ENCODE measurements at places on chromosomes 1 and 21.

GRCh38 chr1:94094469-94095111 is 26.4 kb downstream of the ABCA4 start:
- peaks cover 8% of the 10 kb centered on the region for H3K4me1 ChIP-seq
- H3K27ac ChIP-seq = no peak overlapping the region
- H3K36me3 ChIP-seq = no peaks in the 10 kb centered on the region
- no peak overlapping the region for H3K4me3 ChIP-seq

- DNase-seq = no peak
- no peaks in the 10 kb centered on the region for H3K36me3 ChIP-seq
- H3K4me1 ChIP-seq = no peaks in the 10 kb centered on the region
- H3K27ac ChIP-seq = no peak overlapping the region
- peak overlapping the region; percentile 74 for H3K4me3 ChIP-seq
- no peaks in the 10 kb centered on the region for H3K27me3 ChIP-seq
Measured at GRCh38 chr21:32726839-32727686, 750 bp downstream of the SYNJ1 start.

- H3K27ac ChIP-seq = no peak overlapping the region
- peaks cover 14% of the 10 kb centered on the region for H3K27me3 ChIP-seq
- no peak for DNase-seq
Measured at GRCh38 chr1:160068225-160068624, 1.7 kb downstream of the KCNJ10 start.

GRCh38 chr1:110816945-110817344 is 56.0 kb upstream of the CD53 start:
- H3K4me1 ChIP-seq = no peaks in the 10 kb centered on the region
- H3K27ac ChIP-seq = no peak overlapping the region
- H3K36me3 ChIP-seq = no peaks in the 10 kb centered on the region
- DNase-seq = no peak
- H3K27me3 ChIP-seq = no peaks in the 10 kb centered on the region
- no peak overlapping the region for H3K4me3 ChIP-seq

DNA sequence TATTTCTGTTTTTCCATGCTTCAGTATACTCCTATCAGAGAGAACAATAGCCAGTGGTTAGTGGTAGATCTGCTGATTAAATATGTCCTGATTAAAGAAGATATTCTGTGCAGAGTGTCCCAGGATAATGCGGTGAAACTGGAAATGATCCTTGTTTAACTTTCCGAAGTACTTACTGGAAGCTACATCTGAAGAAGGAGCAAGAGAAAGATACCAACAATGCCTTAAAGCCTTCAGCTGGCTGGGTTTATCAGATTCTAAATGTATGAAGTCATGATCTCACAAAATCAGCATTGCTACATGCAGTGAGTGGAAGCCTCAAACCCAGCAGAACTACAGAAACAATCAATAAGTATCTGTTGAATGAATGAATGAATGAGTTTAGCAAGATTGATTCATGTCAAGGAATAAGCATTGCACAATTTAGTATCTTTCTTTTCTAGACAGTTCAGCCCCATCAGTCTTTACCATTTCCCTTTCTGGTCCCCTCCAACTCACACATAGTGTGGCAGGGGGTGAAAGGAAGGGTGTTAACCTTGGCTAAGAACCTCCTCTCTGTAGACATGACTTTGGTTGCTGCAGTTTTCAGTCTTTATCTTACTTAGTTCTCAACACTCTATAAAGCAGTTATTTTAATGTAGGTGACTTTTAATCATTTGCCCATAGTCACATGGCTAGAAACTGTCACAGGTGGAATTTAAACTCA is 24.7 kb upstream of the DNASE2B start:
- H3K4me3 ChIP-seq = no peak overlapping the region
- H3K4me1 ChIP-seq = no peaks in the 10 kb centered on the region
- DNase-seq = no peak
- no peaks in the 10 kb centered on the region for H3K27me3 ChIP-seq
- H3K36me3 ChIP-seq = no peaks in the 10 kb centered on the region
- no peak overlapping the region for H3K27ac ChIP-seq

DNA sequence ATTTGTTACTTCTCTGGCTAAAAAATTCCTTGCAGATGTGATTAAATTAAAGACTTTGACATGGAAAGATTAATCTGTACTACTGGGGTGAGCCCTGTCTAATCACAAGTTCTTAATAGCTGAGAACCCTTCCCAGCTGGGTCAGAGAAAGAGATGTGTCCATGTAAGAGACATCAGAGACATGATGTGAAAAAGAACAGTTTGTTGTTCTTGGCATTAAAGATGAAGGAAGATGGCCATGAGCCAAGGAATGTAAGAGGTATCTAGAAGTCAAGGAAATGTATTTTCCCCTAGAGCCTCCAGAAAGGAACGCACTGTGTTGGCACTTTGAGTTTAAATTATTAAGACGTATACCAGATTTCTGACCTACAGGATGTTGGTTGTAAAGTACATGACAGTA is 1271.5 kb upstream of the PRMT6 start:
- no peaks in the 10 kb centered on the region for H3K27me3 ChIP-seq
- H3K4me3 ChIP-seq = no peak overlapping the region
- no peak overlapping the region for H3K27ac ChIP-seq
- no peak for DNase-seq

- no peak overlapping the region for H3K4me3 ChIP-seq
- H3K27ac ChIP-seq = no peak overlapping the region
- no peaks in the 10 kb centered on the region for H3K36me3 ChIP-seq
- H3K4me1 ChIP-seq = no peaks in the 10 kb centered on the region
- DNase-seq = no peak
Measured at GRCh38 chr1:118564961-118565703, 380.1 kb upstream of the SPAG17 start.

DNA sequence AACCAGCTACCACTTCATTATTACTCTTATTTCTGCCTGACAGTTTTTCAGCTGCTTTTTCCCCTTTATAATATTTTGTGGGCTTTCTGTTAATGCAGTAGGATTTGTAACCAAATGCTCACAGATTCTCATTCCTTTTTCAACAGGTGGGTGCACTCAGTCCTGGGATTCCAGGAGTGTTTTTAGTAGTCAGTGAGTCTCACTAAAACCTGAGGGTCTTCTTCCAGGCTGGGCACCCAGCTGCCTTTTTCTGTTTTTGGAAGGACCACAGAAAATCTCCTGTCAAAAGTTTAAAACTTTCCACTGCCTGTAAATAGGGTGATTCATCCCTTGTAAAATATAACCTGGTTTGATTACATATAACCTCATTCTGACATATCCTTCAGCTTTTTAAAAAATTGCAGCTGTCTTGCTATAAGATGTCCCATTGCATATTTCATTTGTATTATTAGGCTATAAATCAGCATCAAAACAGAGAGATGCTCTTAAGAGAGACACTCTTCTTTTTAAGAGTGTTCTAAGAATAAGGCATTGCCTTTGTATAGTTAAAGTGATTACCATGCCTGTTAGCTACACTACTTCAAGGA is 16.8 kb upstream of the CEP350 start:
- H3K36me3 ChIP-seq = no peaks in the 10 kb centered on the region
- no peak overlapping the region for H3K27ac ChIP-seq
- H3K4me3 ChIP-seq = no peak overlapping the region
- H3K27me3 ChIP-seq = no peaks in the 10 kb centered on the region
- no peak for DNase-seq

DNA sequence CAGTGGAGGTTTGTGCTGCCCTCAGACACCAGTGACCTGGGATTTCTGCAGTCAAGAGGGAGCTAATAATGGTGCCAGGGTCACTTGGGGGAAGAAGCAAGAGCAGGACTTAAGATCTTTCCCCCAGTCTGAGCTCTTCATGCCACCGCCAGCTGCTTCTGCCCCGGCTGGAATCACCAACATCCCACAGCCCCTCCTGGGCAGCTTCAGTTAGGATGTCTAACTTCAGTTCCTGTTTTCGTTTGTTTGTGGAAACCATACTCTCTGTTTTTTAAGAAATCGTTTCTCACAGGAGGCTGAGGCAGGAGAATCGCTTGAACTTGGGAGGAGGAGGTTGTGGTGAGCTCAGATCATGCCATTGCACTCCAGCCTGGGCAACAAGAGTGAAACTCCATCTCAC is 25.6 kb upstream of the PRDM2 start:
- H3K36me3 ChIP-seq = no peaks in the 10 kb centered on the region
- no peak overlapping the region for H3K27ac ChIP-seq
- no peak overlapping the region for H3K4me3 ChIP-seq
- no peaks in the 10 kb centered on the region for H3K27me3 ChIP-seq

DNA sequence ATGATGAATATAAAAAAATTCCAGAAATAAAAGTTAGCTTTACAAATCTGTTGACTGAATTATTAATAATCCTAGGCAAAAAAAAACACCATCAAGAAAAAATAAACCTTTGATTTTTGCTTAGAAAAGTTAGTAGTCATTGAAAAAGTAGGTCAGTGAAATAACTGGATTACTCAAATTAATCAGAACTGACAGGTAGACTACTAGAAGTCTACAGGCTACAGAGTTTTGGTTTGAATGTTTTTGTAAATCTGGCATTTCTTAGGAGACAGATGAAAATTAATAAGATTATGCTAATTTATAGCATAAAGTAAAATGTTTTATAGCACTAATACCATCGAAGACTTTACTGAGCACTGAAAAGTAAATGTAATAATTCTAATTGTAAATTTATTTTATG is 511.9 kb downstream of the PTPRC start:
- H3K4me3 ChIP-seq = no peak overlapping the region
- no peak for DNase-seq
- H3K27ac ChIP-seq = no peak overlapping the region
- H3K27me3 ChIP-seq = no peaks in the 10 kb centered on the region
- no peaks in the 10 kb centered on the region for H3K4me1 ChIP-seq
- H3K36me3 ChIP-seq = no peaks in the 10 kb centered on the region

DNA sequence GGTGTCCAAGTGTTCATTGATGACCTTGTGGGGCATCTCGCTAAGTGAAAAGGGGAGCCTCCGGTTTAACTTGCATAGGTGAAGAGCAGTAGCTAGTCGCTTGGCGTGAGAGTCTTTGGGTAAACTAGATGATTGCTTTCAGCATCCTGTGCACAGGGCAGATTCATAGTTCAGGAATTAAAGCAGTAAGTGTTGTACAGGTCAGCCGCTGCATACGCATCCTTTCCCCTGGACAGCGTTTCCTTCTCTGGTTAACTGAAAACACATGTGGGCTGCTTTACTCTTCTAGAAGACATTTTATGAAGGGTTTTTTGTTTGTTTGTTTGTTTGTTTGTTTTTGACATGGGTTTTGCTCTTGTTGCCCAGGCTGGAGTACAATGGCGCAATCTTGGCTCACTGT is 12.1 kb downstream of the NDUFV3 start:
- H3K27ac ChIP-seq = no peak overlapping the region
- no peaks in the 10 kb centered on the region for H3K27me3 ChIP-seq

GRCh38 chr1:156781585-156782186 is 14.4 kb downstream of the PRCC start:
- no peaks in the 10 kb centered on the region for H3K4me1 ChIP-seq
- no peak overlapping the region for H3K27ac ChIP-seq
- H3K36me3 ChIP-seq = peaks cover 26% of the 10 kb centered on the region
- H3K27me3 ChIP-seq = no peaks in the 10 kb centered on the region

DNA sequence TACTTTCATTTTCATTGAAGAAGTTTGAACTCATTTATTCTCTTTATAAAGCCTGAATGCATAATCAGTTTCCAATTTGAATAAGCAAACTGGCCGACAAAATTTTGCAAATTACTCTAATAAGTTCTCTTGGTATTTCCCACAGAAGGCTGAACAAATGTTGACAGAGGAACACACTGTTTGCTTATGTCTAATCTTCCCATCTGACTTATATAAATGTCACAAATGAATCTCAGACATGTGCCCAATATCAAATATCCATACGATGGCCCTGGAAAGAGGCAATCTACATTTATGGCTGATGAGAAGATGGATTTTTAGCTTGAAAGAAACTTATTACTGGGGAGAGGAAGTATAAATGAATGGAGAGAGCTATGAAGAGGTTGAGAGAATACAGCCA is 380.6 kb upstream of the ZRANB2 start:
- no peak overlapping the region for H3K27ac ChIP-seq
- H3K27me3 ChIP-seq = no peaks in the 10 kb centered on the region
- no peaks in the 10 kb centered on the region for H3K36me3 ChIP-seq
- H3K4me3 ChIP-seq = no peak overlapping the region

DNA sequence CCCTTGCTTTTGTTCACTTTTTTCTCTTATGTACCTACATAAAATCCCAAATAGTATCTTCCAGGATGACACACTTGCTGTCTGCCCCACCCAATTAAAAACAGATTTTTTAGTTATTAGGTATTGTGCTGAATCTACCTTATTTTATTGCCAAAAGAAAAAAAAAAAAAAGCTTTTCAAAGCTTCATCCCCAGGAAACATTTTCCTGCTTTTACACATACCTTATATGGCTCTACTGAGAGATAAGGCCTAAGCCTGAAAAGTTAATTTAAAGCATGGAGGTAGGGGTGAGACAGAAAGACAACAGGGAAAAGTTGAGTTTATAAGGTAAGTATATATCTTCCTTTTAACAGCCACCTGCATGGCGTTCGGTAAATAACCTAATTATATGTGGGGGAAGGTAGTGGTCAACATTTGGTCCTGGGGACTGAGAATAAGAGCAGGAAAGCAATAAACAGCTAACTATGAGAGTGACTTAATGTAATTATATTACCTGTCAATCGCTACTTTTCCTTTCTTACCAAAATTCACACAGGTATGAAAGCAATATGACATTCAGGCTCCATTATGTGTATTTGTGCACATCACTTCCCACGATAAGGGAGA is 54.6 kb upstream of the BOLA1 start:
- H3K27me3 ChIP-seq = no peaks in the 10 kb centered on the region
- H3K4me1 ChIP-seq = no peaks in the 10 kb centered on the region
- H3K27ac ChIP-seq = peak overlapping the region; percentile 4

DNA sequence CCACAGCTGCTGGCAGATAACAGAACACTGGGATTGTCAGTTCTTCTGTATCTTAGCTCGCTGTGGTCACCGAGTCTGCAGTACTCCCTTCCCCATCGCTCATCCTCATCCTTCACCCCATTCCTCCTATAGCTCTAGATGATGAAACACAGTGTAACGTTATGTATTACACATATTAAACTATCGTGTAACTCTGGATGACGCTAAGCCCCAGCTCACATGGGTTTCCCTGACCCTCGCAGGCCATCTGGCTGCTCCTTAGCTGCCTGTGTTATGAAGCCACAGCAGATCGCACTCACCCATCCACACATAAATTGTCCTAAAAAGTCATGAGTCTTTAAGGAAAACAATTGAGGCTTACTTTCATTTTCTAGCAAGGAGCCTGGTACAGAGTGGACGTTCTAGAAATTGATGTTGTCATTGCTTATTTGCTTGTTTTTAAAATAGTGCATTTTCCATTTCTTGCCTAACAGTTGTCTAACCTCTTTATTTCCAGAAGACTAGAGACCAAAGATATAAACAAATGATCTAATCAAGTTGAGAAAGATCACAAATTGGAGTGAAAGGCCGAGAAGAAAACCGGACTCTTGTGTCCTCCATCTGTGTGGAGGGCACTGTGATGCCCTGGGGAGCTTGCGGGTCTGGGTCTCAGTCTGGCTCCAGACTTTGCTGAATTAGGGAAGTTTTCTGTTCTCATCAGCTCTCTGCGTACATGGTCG is 24.3 kb upstream of the PCP4 start:
- no peaks in the 10 kb centered on the region for H3K27me3 ChIP-seq
- no peak overlapping the region for H3K4me3 ChIP-seq
- no peak for DNase-seq

DNA sequence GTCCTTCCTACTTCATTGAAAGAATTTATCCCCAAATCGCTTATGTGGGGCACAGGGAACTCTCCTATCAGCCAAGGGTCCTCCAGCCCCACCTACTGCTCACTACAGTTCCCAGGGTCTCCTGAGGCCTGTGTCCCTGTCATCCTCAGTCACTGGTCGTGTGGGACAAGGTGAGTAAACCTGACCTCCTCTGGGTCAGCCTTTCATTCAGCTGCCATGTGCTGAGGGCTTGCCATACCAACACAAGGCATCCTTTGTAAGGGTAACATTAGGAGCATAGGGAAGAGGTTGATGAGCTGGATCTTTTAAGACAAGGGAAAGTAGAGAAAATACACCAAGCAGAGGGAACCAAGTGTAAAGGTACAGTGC is 11.2 kb upstream of the SNAPIN start:
- DNase-seq = no peak
- peaks cover 3% of the 10 kb centered on the region for H3K4me1 ChIP-seq
